ENCODE measurements at places on chromosomes 11 and 22.

- no peak for DNase-seq
These were observed 129.1 kb downstream of the EHF start for GRCh38 chr11:34749666-34750659.

GRCh38 chr11:21817696-21818095 is 375.2 kb upstream of the ANO5 start:
- DNase-seq = no peak

GRCh38 chr11:119092880-119093842 is 8.5 kb downstream of the HMBS start:
- no peak for DNase-seq

GRCh38 chr22:43412808-43413795 is 1.3 kb downstream of the MPPED1 start:
- DNase-seq = no peak

DNA sequence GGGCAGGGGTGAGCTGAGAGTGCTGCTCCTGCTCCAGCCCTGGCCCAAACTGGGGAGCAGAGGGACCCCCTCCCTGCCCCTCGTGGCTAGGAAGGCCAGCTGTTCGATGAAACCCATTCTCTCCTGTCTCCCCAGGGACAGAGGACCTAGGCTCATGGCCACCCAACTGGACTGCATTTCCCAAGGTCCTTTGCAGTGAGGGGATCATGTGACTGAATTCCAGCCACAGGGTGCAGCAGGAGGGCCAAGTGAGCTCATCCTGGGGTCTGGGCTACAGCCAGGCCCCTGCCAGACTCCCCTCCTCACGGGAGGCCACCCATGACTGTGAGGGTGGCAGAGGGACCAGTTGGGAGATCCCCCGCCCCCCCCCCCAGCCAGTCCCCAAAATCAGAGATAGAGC is 777.6 kb downstream of the TBC1D22A start:
- DNase-seq = no peak

GRCh38 chr11:69337211-69337721 is 43.3 kb downstream of the MYEOV start:
- peak; percentile 36 for DNase-seq

DNA sequence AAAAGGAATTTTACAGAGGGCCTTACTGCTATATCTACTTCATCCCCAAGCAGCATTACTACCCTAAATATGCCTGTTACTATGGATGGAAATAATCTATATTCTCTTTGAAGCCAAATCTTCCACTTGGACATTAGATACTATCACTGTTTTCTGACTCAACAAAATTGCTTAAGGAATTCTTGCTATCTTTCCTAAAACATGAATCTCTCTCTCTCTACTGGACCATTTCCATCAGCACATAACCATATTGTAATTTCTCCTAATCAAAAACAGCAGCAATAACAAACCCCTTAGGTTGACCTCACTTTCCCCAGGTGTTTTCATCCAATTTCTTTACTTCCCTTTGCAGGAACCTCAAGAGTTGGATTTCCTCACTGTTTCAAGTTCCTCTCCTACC is 67.9 kb upstream of the BLID start:
- DNase-seq = no peak

All from germinal center (tissue), 1 donor.